T-helper 2 cell (primary cell): ENCODE measurements at places on chromosomes 4 and X.
A peak's percentile ranks its signal among the peaks of the same experiment; 100 is the strongest.

GRCh38 chr4:99383833-99384392, 31.4 kb upstream of the ADH1C start:
- no peak for DNase-seq

DNA sequence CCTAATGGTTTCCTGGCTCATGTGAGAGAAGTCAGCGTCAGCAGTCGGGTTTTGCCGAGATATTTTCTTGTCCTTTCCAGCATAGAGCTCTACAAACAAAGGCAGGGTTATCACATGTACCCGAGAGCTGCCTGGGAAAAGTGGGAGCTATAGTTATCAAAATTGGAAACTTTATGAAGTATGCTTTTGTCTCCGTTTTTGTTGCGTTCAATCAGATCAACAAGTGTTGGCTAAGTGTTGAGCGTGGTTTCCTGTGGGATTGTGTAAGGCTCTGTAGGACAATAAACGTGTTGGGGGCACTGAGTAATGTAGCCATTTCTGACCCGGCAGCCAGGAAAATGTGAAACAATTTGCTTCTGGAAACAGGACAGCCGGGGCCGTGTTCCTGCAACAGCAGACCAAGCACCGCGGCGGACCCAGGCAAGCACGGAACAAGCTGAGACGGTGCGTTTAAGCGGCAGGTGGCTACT, at the start of gene BMX:
Gene BMX, plus strand, starts transcription at position 311 of the 470 bp plus-strand sequence. CDS start 7,547 bp downstream, outside the sequence.
- no peak for DNase-seq

GRCh38 chr4:143083756-143084472, 100.8 kb upstream of the USP38 start:
- no peak for DNase-seq

- DNase-seq: no peak
Measured at GRCh38 chrX:22276781-22277180, 4.1 kb downstream of the CBLL2 start.

DNA sequence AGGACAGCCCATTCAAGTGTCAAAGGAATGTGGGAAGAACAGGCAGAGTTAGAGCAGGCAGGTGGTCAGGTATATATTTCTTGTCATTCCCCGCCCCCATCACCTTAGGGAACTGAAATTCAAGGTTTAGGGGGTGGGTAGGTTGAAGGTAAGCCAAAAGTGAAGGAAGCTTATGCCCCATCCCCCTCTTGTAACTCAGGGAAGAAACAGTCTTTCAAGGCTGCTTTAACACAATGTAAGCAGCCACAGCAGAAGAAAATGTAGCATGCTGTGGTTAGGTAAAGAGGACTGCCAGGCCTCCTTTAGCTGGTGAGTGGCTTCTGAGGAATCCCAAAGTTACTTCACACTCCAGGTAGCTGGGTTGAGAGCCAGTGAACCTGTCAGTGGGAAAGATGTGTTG, 122.3 kb downstream of the RS1 start:
- DNase-seq: no peak

DNA sequence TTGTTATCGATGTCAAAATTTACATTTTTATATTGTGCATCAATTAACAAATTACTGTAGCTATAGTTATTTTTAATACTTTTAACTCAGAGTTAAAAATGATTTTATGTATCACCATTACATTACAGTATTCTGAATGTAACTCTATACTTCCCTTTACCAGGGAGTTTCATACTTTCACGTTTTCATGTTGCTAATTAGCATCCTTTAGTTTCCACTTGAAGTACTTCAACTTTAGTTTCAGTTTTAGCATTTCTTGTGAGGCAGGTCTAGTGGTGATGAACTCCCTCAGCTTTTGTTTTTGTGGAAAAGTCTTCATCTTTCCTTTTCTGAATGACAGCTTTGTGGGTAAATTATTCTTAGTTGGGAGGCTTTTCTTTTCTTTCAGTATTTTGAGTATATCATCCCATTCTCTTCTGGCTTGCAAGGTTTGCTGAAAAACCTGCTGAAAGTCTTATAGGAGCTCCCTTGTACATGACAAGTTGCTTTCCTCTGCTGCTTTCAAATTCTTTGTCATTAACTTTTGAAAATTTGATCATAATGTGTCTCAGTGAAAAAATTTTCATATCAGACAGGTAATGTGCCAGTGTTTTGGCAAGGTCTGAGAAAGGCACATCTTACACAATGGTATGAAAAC, 9.8 kb upstream of the CISD2 start:
- no peak for DNase-seq

- no peak for DNase-seq
Measured at GRCh38 chrX:119991005-119991787, 47.6 kb upstream of the NKAP start.

DNA sequence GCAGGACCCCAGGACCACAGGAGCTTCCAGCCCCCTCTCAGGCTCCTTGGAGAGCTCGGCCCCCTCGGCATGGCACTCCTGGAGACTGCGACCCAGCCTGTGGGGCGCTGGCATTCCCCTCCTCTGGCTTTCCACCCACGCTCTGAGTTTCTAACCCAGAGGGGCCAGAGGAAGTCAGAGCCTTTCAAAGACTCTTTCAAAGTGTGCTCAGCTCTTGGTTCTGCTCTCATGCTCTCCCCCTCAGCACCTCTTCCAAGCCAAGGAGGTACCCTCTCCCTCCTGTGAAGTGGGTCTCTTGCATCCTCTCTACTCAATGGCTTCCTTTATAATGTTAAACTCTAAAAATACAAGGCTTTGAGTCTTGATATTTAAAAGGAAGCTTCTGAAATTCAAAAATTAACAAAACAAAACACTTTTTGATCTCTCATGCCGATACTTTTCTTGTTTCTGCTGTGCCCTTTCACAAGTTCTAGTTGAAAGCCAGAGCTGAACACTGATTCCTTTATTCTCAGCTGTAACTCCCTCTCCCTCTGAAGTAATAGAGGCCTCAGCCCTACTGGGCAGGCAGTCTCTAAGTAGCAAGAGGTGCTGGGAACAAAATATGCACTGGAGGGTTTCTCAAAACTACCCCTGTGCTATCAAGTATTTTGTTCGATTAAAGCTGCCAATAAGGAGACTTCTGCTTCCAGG, 82.8 kb downstream of the NAT8L start:
- DNase-seq: no peak

DNA sequence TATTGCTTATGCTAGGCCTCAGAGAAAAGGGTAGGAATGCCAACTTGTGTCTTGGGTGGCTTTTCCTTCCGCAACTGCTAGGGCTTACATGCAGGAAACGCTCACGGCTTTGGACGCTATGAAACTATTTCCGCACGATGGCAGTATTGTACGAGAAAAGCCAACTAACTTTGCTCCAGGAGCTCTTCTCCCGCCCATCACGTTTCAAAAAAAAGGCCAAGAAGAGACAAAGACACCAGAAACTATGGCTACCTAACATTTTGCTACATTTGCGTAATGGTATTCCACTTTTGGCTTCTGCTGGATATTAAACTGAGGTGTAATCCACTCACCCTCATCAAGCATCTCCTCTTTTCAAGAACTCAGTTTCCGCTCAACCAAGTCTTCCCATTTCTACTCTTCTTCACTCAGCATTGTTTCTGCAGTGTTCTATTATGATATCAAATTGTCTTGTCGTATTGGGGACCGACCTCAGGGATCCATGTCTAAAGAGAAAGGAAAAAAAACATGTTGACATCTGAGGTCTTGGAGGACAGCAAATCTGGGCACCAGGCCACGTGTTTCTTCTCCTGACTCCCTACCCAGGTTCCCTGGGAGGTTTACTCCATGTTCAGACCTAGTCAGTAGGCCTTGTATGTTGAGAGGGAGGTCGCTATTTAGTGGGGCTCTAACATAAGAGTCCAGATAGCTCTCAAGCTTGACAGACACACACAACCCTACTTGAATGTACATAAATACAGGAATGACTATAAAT, 239.4 kb upstream of the STK26 start:
- DNase-seq: peak; percentile 75

- DNase-seq: no peak
Measured at GRCh38 chrX:12722314-12722713, 68.9 kb upstream of the PRPS2 start.

DNA sequence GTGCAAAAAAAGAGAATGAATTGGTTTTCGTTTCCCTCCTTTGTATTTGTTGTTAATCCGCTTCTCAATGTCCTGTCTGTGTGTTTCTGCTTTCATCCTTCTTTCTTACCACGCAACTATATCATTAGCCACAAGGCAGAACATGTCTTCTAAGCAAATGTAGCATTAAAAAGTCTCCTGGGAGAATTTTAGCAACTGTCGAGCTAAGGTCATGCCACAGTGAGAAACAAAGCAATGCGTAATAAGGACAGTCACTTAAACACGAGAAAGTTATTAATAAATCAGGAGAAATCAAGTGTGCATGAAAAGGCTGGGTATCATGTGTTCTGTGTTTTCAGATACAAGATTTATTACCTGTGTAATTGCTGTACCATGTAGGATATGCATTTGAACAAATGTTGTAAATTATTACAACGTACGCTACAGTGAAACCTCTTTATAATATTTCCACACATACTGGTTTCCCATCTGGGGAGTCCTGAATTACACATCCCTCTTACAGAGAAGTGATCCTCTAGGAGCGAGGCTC, 890.8 kb downstream of the TRIML1 start:
- no peak for DNase-seq
